Right ventricle myocardium superior (tissue), 1 donor: ENCODE measurements at places on chromosomes 11 and 22. TPM values are rescaled to one million over a fixed set of nuclear protein-coding genes. Genes with fewer than 3 reads are reported as not detected.

Gene RASGRP2
- total RNA-seq = 38.4 TPM

Gene CRYBB3
- not detected for total RNA-seq

Gene RAB39A
- total RNA-seq = 0.51 TPM

Gene FIBIN
- 8.6 TPM for total RNA-seq

Gene GRIK4
- total RNA-seq = 0.11 TPM

Gene SHISA8
- 6.4 TPM for total RNA-seq

Gene CXCR5
- not detected for total RNA-seq

Gene GRM5
- 0.13 TPM for total RNA-seq

Gene YAP1
- 73.8 TPM for total RNA-seq
